ENCODE measurements at places on chromosomes 4 and X.

DNA sequence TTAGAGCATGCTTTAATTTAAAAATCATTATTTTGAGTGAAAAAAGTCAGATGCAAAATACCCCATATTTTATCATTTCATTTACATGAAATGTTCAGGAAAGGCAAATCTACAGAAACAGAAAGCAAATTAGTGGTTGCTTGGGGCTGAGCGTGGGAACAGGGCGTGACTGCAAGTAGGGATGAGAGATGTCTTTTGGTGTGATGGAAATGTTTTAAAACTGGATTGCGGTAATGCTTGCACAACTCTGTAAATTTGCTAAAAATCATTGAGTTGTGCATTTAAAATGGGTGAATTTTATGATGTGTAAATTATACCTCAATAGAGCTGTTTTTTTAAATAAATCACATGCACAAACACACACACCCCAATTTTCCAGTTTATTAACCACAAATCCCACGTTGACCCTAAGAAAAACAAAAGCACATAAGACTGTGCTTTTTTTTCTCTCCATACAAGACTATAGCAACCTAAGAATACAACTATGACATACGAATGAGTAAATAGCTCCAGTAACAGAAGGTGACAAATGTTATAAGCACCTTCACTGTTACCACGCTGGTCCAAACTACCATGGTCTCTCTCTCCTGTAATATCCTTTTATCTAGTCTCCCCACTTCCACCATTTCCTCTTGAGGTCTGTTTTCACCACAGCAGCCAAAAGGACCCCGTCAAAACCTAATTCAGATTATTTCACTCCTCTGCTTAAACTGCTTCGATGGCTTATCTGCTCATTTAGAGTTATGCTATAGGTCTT, 37.2 kb downstream of the FRMD7 start:
- no peak for DNase-seq

DNA sequence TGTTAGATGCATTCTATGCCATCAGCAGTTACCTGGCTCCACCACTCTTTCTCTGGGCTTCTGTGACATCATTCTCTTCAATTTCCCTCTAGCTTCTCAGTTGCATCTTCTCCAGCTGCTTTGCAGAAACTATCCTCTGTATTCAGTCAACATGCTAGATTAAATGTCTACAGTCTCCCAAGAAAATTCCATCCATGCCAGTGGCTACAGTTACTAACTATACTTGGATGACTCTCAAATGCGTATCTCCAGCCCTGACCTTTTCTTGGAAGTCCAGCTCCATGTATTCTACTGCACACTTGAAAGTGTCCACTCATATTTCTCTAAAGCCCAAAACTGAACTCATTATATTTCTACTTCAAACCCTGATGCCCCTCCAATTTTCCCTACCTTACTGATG, 232.3 kb upstream of the TENM3 start:
- DNase-seq, result no peak

GRCh38 chr4:3471886-3472285, 8.8 kb downstream of the DOK7 start:
- no peak for DNase-seq

GRCh38 chrX:19532709-19533108, 17.4 kb upstream of the MAP3K15 start:
- DNase-seq, result no peak

DNA sequence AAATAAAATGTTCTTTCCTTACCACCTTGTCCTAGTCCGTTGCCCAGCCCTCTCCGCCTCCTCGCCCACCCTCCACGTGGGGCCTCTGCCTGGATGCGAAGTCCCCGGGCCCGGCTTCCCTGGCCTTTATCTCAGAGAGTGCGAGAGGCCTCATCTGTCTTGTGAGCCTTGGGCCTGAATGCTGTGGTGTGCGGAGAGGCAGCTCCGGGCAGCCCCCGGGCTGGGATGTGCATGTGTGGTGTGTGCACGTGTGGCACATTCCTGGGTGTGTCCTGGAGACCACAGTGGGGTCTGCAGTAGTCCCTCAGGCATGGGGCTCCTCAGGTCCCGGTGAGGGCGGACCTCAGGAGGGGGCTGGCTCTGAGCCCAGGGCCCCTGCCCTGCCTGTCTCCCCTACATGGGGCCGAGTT, 31.4 kb downstream of the DOK7 start:
- no peak for DNase-seq

DNA sequence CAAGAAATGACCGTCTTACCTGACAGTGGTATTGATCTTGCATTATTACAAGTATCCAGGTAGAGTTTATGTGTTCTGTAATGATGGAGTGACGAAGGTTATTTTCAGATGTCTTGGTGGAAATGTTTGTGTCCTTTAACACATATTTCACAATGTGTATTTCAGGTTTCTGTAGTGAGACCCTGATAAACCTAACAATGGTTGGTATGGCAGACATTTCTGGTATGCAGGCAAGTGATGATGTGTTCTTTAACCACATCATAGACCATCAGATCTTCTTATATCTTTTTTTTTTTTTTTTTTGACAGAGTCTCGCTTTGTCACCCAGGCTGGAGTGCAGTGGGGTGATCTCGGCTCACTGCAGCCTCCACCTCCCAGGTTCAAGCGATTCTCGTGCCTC, 14.6 kb upstream of the ATXN3L start:
- no peak for DNase-seq

DNA sequence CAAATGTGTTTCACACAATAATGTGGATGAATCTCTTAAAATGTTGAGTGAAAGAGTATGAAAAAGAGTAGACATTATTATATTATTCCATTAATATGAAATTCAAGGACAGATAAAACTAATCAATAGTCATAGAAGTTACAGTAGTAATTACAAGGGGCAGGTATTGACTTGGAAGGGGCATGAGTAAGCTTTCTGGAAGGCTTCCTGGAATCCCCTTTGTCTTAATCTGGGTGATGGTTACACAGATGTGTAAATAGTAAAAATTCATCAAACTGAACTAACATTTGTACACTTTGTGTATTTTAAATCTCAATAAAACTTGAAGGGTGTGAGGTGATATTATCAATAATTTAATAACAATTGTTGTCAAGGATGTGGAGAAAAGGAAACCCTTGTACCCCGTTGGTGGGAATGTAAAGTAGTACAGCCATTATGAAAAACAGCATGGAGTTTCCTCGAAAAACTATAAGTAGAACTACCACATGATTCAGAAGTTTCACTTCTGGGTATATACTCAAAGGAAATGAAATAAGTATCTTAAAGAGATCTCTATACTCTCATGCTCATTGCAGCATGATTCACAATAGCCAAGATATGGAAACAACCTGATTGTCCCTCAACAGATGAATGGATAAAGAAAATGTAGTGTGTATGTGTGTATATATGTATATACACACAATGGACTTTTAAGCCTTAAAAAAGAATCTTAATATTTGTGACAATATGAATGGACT, 96.9 kb upstream of the MID1IP1 start:
- DNase-seq, result no peak

- DNase-seq, result no peak
Measured at GRCh38 chrX:6856471-6856870, 291.0 kb upstream of the STS start.

DNA sequence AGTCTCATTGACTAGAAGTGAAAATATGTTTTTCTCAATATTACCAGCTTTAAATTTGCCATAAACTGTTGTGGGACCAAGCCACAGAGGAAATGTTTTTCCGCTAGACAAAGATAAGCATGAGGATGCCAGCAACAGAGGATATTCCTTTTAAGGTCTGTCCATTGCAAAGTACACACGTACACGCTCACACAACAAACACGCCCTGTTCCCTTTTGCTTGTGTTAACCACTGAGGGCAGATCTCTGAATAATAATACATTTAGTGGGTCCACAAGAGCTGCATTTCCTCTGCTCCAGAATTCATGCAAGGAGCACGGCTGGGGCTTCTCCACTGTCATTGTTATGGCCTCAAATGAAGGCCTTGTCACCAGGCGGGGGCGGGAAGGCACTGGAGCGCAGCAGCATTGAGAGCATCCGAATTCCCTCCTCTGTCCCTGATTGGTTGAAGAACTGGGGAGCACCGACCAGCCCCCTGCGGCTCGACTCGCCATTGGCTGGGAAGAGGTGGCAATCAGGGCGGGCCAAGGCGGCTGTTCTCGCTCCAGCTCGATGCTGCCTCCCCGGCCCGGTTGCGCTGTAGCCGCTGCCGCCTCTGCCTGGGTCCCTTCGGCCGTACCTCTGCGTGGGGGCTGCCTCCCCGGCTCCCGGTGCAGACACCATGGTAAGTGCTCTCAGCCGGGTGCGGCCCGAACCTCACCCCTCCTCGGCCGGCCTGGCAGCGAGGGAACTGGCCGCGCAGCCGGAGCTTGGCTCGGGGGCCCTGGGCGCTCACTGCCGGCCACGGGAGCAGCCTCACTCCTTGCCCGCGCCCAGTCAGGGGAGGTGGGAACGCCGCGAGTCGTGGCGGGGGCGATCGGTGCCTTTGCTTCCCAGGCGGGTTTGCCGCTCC, at the start of gene GUCY1B1:
Gene GUCY1B1 (plus strand): TSS at position 541 of the 891 bp plus-strand sequence. CDS start 120 bp downstream, at position 661.
- DNase-seq, result peak; percentile 90

GRCh38 chr4:128347930-128348660, 60.5 kb upstream of the PGRMC2 start:
- DNase-seq, result peak; percentile 56

DNA sequence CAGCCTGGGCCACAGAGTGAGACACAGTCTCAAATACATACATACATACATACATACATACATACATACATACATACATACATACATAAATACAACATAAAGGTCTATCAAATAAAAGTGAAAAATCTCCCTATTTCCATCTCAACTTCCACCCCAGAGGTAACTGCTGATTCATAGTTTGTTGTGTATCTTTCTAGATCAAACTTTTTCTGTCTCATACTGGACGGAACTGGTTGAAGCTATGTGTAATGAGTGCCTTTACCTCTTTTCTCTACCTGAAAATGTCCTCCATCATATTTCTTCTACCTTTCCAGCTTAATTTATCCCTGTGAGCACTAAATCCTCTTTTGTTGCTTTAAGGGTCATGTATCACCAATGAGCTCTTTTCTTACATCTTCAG, 102.5 kb downstream of the HDAC8 start:
- no peak for DNase-seq

DNA sequence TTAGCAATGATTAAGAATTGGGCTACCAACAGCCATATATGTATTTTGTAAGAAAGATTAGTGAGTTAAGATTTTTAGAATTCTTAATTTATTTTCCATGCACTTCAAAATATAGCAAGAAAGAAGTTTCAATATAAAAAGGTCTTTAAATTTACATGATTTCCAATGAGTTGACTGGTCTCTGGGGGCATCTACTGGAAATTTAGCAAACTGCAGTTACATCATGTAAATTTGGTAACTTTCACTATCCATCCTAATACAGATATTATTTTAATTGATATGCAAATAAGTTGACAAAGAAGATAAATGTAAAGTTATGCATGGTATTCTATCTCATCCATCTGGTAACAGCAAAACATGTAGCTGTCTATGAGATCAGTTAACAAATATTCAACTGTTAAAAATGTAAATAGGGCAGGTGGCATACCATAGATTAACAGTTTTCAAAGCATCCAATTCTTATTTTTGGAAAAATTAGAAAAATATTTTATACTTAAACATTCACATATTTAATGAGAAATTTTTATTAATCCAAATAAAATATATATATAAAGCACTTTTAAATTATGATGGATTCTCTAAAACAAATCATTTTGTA, 29.1 kb downstream of the TTC29 start:
- peak; percentile 11 for DNase-seq

DNA sequence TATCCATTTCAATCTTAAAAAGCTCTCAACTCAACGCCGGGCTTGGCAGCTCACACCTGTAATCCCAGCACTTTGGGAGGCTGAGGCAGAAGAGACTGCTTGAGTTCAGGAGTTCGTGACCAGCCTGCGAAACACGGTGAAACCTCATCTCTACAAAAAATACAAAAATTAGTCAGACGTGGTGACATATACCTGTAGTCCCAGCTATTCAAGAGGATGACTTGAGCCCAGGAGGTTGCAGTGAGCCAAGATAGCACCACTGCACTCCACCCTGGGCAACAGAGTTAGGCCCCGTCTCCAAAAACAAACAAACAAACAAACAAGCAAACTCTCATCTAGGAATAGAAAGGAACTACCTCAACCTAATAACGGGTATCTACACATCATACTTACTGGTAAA, 50.8 kb downstream of the PTPN13 start:
- DNase-seq, result no peak

GRCh38 chr4:158353541-158354304, 143.4 kb downstream of the TMEM144 start:
- DNase-seq, result no peak
